ENCODE measurements at places on chromosomes 3 and 15.

- peaks cover 32% of the 10 kb centered on the region for H3K27me3 ChIP-seq
- H3K27ac ChIP-seq: no peak overlapping the region
- no peak for DNase-seq
- H3K4me3 ChIP-seq: no peak overlapping the region
- H3K36me3 ChIP-seq: no peaks in the 10 kb centered on the region
These were observed 6.1 kb downstream of the IQCF5 start for GRCh38 chr3:51869304-51869703.

DNA sequence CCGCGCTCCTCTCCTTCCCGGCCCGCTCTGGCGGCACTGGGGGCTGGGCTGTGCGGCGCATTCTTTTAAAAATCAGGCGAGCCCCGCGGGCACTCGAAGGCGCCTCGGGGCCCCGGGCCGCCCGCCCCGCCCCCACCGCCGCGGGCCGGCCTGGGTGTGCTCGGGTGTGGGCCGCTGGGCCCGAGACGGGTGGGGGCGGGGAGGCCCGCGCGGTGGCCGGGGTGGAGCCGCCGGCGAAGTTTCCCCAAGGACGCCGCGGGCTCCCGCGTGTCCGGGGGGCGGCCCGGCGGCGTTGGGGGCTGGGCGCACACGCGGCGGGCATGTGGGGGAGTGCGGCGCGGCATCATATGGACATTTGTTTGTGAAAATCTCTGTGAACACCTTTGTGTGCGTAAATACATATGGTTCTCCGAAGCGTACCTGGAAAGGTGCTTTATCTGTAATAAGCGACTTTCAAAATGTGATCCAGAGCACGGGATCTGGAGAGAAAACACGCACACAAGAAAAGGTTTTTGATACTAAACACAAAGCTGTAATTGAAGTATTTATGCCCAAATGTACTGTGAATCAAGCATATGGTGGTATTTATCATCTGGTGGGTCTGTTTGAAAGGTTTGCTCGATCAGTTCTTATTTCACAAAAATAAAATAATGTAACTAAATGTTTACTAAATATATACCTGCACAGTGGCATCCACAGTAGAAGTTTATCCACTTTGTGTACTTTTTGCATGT, 612 bp upstream of the TBL1XR1 start:
- peaks cover 37% of the 10 kb centered on the region for H3K36me3 ChIP-seq
- DNase-seq: peak; percentile 9
- H3K4me3 ChIP-seq: peak overlapping the region; percentile 93
- peak overlapping the region; percentile 96 for H3K27ac ChIP-seq
- no peaks in the 10 kb centered on the region for H3K27me3 ChIP-seq
- H3K4me1 ChIP-seq: peaks cover 42% of the 10 kb centered on the region

DNA sequence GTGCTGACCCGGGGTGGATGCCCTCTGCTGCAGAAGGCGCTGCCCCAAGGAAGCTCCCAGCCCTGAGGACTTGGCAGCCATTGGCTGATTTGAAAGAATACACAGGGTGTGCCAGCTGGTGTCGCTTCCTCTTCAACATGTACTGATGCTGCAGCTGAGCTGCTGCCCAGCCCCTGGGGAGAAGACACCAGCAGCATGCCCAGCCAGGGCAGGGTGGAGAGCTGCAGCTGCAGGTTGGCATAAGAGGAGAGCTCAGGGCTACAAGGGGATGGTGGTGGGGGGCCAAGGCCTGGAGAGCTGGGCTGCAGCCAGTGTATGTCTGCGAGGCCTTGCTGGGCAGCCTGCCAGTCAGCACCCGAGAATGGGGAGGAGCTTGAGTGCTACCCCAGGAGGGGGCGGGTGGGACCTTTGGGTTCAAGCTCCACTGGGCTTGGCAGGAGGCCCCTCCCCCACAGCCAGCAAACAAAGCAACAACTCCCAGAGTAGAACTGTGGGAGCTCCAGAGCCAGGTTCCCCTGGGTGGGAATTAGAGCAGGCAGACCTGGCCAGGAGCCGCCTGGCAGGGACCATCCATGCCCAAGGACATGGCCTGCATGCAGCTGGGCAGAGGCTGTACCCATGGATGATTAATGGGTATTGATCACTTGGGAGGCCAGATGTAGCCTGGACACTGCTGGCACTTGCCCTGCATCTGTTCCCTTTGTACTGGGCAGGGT, 9.2 kb upstream of the SEMA4B start:
- no peaks in the 10 kb centered on the region for H3K27me3 ChIP-seq
- H3K27ac ChIP-seq: peak overlapping the region; percentile 44
- H3K4me3 ChIP-seq: peak overlapping the region; percentile 49
- H3K36me3 ChIP-seq: no peaks in the 10 kb centered on the region
- DNase-seq: no peak

GRCh38 chr3:170907637-170908234, 701 bp downstream of the EIF5A2 start:
- peaks cover 11% of the 10 kb centered on the region for H3K36me3 ChIP-seq
- H3K4me3 ChIP-seq: peak overlapping the region; percentile 95
- H3K27ac ChIP-seq: peak overlapping the region; percentile 99
- H3K4me1 ChIP-seq: peaks cover 5% of the 10 kb centered on the region

DNA sequence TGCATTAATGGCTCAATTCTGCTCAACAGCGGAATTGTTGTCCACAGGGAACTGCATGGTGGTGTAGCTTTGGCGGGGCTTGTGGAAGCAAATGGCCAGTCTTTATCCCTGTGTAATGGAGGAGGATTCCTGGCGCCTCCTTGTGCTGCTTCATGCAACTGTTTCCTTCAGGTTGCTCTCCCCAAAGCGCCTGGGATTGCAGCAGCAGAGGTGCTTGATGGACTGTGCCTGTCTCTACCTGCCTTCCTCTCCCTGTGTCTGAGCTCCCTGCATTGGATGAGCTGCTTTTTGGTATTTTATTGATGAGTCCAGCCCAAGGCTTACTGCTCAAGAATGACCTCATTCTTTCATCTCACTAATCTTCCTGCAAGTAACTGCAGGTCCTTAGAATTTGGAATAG, 72.9 kb upstream of the NDN start:
- DNase-seq: no peak
- no peaks in the 10 kb centered on the region for H3K36me3 ChIP-seq
